ENCODE measurements at places on chromosomes 1 and 21. TPM values are rescaled to one million over a fixed set of nuclear protein-coding genes. Genes with fewer than 3 reads are reported as not detected.

DNA sequence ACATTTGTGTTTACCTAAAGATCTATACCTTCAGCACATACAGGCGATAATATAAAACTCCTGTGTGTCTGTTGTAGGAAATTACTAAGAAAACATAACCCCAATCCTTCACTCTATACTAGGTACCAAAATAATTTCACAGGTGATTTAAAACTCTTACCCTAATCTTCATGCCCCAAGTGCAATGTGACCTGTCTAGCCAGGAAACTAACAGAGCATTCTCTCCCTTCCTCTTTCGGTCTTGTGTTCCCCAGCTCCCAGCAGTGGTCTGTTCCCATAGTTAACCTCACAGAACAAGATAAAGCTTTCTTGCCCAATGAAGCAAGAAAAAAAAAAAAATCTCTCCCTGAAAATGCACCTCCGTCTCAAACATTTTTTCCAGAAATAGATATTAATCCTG, 493.5 kb downstream of the DPYD start:
- no peaks in the 10 kb centered on the region for H3K27me3 ChIP-seq
- H3K4me1 ChIP-seq = no peaks in the 10 kb centered on the region
- H3K36me3 ChIP-seq = no peaks in the 10 kb centered on the region
- DNase-seq = no peak
- H3K27ac ChIP-seq = no peak overlapping the region

- no peaks in the 10 kb centered on the region for H3K36me3 ChIP-seq
- no peak for DNase-seq
- H3K4me1 ChIP-seq = no peaks in the 10 kb centered on the region
- no peaks in the 10 kb centered on the region for H3K27me3 ChIP-seq
These were observed 216.1 kb upstream of the EDN2 start for GRCh38 chr1:41700581-41700980.

- H3K4me3 ChIP-seq = no peak overlapping the region
- peaks cover 43% of the 10 kb centered on the region for H3K27me3 ChIP-seq
- no peak for DNase-seq
- no peak overlapping the region for H3K27ac ChIP-seq
- H3K4me1 ChIP-seq = no peaks in the 10 kb centered on the region
These were observed 179.3 kb upstream of the HMGB4 start for GRCh38 chr1:33684396-33685179.

DNA sequence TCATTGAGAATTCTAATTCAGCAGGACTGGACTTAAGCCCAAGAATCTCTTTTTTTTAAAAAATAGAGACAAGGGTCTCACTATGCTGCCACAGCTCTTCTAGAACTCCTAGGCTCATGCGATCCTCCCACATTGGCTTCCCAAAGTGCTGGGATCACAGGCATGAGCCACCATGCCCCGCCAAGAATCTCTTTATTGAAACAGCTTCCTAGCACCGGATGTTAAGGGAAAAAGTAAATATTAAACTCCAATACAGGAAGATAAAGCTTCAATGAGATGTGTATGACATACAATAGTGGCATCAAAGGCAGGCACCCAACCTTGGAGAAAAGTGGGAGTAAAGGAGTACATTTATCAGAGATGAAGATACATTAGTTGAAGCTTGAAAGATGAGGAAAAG, 25.5 kb downstream of the PUM1 start:
- no peak overlapping the region for H3K27ac ChIP-seq
- H3K36me3 ChIP-seq = peaks cover 11% of the 10 kb centered on the region
- no peaks in the 10 kb centered on the region for H3K27me3 ChIP-seq
- no peak overlapping the region for H3K4me3 ChIP-seq
- no peaks in the 10 kb centered on the region for H3K4me1 ChIP-seq

DNA sequence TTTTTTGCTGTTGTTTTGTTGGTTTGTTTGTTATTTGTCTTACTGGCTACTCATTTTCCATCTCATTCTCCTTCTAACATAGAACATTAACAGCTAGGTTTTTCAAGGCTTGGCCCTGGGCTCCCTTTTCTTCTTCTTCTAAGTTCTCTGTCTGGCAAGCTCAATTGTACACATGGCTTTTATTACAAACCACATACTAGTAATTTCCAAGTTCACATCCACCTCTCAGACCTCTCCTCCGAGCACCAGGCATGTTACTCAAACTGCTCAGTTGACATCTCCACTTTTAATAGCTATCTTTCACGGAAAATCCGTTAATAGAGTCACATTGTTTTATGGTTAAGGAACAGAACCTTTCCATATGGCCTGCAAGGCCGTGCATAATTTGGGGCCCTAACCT, 736.9 kb upstream of the ADAMTS5 start:
- no peaks in the 10 kb centered on the region for H3K4me1 ChIP-seq
- no peak overlapping the region for H3K4me3 ChIP-seq
- H3K27ac ChIP-seq = no peak overlapping the region
- H3K27me3 ChIP-seq = no peaks in the 10 kb centered on the region
- DNase-seq = no peak

DNA sequence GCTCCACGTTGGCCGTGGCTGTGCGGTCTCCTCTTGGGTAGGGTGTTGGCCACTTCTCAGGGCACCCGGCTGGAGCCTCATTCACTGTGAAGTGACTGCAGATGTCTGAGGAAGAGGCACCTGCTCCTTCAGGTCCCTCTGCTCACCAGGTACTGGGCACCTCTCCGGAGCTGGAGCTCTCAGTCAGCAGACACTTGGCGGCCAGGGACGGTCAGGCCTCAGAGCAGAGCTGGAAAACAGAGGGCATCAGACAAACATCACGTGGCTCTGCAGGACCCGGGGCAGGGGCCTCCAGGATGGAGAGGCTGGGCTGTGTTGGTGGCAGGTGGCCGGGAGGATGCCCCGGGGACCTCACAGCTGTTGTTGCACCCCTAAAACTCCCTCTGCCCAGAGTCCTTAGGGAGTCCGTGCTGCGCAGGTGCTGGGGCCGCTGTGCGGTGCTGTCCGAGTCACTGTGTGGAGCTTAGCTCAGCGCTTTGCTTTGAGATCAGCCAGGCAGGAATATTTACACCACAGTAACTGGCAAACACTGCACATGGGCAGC, 59.7 kb downstream of the SLX9 start:
- no peaks in the 10 kb centered on the region for H3K36me3 ChIP-seq
- no peaks in the 10 kb centered on the region for H3K27me3 ChIP-seq
- H3K27ac ChIP-seq = no peak overlapping the region

DNA sequence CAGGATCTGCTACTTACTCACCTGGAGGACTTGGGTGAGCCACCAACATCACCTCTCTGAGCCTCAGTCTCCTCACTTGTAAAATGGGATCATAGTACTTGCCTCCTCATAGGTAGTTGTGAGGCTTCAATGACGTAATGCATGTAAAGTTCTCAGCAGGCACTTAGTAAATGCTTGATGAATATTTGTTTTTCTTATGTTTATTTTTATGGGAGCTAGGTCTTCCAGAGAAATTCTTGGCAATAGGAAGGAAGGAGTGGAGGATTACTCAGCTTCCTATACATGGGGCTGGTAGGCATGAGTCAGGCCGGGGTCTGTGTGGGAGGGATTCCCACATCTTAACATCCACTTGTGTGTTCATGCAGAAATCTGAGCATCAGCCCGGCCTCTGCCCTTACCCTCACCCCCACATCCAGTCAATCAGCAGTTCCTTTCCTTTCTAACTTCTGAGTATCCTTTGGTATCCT, 95.4 kb upstream of the USP24 start:
- H3K4me3 ChIP-seq = no peak overlapping the region
- H3K4me1 ChIP-seq = peaks cover 28% of the 10 kb centered on the region
- H3K27ac ChIP-seq = no peak overlapping the region
- peak; percentile 70 for DNase-seq

DNA sequence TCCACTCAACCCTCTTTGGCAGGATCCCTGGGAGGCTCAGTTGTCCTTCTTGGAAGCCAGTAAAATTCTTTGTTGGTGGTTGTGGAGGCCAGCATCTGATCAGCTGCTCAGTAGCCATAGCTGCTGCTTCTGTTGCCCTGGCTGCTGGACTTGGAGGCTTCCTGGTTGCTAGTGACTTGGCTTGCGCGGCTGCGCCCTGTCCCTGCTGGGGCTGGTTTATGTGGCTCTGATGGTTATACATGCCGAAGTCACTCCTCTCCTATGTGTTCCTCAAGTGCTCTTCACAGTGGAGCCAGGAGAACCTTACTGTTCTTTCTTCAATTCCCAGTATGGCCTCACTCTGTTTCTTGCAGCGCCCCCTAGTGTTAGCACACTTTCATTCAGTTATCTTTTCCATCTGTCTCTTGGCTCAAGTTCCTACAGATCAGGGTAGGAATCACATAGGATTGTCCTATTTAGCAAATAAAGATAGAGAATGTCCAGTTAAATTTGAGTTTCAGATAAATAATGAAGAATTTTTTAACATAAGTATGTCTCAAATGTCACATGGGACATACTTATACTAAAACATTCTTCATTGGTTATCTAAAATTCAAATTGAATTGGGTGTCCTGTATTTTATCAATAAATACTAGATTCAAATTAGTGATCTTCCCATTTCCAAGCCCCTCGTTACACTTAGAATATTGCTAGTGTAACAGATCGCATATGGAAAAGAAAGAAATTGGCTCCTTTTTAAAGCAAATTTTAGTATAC, 176.5 kb downstream of the TGFB2 start:
- H3K27me3 ChIP-seq = no peaks in the 10 kb centered on the region
- H3K4me3 ChIP-seq = no peak overlapping the region
- H3K4me1 ChIP-seq = 0 out of 2 replicates have a peak, but pooled peaks cover 7% of the 10 kb centered on the region
- no peaks in the 10 kb centered on the region for H3K36me3 ChIP-seq
- no peak overlapping the region for H3K27ac ChIP-seq
- DNase-seq = no peak

DNA sequence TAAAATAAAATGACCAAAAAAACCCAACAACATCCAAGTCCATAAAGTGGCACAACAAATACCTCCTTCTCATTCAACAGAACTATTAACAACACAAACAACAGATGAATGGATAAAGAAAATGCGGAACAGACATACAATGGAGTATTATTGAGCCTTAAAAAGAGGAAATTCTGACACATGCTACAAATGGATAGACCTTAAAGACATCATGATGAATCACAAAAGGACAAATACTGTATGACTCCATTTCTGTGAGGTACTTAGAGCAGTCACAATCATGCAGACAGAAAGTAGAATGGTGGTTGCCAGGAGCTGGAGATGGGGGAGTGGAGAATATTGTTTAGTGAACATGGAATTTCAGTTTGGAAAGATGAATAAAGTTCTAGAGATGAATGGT, 42.6 kb downstream of the EYA3 start:
- H3K27me3 ChIP-seq = no peaks in the 10 kb centered on the region
- no peak overlapping the region for H3K4me3 ChIP-seq
- 0 out of 2 replicates have a peak, but pooled peaks cover 6% of the 10 kb centered on the region for H3K36me3 ChIP-seq
- no peak for DNase-seq
- no peak overlapping the region for H3K27ac ChIP-seq
- H3K4me1 ChIP-seq = no peaks in the 10 kb centered on the region

GRCh38 chr1:172486805-172487454, 43.1 kb upstream of the PIGC start:
- H3K4me1 ChIP-seq = peaks cover 20% of the 10 kb centered on the region
- no peak for DNase-seq
- H3K36me3 ChIP-seq = no peaks in the 10 kb centered on the region
- no peaks in the 10 kb centered on the region for H3K27me3 ChIP-seq

DNA sequence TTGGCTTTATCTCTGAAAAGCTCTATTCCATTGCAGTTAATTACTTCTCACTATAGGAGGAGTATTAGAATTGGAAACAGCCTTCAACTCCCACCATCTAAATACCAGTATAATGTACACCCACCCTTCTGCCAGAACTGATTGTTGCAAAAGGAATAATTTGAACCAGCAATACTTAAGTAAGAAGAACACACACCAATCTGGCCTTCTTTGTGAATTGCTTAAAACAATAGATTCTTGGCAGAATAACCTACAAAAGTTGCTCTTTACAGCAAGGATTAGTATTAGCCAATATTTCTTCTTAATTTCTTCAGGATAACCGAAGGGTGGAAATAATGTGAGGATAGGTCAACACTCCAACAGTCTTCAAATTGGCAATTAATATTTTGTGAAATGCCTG, 54.9 kb upstream of the ADAMTS5 start:
- no peaks in the 10 kb centered on the region for H3K4me1 ChIP-seq
- no peak overlapping the region for H3K4me3 ChIP-seq
- no peaks in the 10 kb centered on the region for H3K36me3 ChIP-seq
- no peaks in the 10 kb centered on the region for H3K27me3 ChIP-seq
- DNase-seq = no peak

DNA sequence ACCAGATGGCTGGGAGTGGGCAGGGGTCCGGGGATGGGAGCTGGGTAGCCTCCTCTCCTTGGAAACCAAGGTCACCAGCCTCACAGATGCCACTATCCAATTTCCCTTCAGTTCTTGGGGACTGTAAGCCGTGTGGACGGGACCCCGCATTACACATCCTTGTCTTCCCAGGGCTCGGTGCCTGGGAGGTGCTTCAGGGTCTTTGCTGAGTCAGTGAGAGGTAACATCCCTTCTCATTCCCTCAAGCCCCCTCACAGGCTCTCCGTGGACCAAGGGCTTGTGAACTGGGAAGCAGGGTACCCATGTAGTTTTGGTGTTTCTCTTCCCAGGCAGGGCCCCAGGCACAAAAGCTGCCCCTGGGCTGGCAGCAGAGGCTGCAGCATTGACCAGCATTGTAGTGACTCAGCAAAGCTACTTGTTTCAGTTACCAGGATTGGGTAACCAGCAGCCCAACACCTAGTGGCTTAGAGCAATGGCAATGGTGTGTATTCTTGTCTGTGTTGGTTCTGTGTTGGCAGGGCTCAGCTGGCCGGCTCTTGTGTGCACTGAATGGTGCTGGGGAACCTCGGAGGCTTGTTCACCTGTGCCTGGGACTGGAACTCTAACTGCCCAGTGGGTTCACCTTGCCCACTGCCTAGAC, 24.6 kb upstream of the PCBP3 start:
- H3K27ac ChIP-seq = no peak overlapping the region
- H3K27me3 ChIP-seq = peaks cover 75% of the 10 kb centered on the region
- H3K4me1 ChIP-seq = no peaks in the 10 kb centered on the region

- no peak for DNase-seq
- H3K4me1 ChIP-seq = no peaks in the 10 kb centered on the region
- peaks cover 57% of the 10 kb centered on the region for H3K36me3 ChIP-seq
- no peak overlapping the region for H3K4me3 ChIP-seq
These were observed 43.1 kb downstream of the CAPN2 start for GRCh38 chr1:223755432-223755792.

GRCh38 chr21:16422702-16423101, 692.9 kb downstream of the USP25 start:
- H3K4me1 ChIP-seq = peaks cover 7% of the 10 kb centered on the region
- no peaks in the 10 kb centered on the region for H3K36me3 ChIP-seq
- H3K27me3 ChIP-seq = no peaks in the 10 kb centered on the region
- no peak overlapping the region for H3K27ac ChIP-seq

ADPRS gene
- total RNA-seq = 43.1 TPM

ERG gene
- total RNA-seq = not detected

NBPF4 gene
- total RNA-seq = 0.70 TPM

SLC44A5 gene
- total RNA-seq = not detected

RAD54L gene
- total RNA-seq = 44.8 TPM

ELAPOR1 gene
- 2.0 TPM for total RNA-seq

COX20 gene
- 34.5 TPM for total RNA-seq

ZC3H11A gene
- total RNA-seq = 91.0 TPM

HHIPL2 gene
- total RNA-seq = 18.7 TPM
